ENCODE measurements at places on chromosomes 13 and 19.
A peak's percentile ranks its signal among the peaks of the same experiment; 100 is the strongest.

- DNase-seq = no peak
Measured at GRCh38 chr19:30227661-30228112, 144.5 kb upstream of the ZNF536 start.

DNA sequence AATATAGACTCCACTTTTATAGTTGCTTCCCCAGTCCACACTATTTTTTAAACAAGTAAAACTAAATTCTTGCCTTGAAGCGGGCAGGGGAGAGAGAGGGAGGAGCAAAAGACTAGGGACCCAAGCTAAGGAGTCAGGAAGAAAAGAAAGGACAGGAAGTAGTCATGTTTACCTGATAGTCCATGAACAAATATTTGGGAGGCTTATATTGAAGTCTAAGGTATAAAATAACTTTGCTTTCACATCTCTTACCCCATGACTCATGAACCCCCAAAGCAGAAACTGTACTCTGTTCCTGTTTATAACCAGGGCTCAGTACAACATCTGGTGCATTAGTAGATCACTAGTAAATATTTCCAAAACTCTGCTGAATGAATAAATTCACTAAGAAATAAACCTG is 67.3 kb downstream of the ZAR1L start:
- no peak for DNase-seq

DNA sequence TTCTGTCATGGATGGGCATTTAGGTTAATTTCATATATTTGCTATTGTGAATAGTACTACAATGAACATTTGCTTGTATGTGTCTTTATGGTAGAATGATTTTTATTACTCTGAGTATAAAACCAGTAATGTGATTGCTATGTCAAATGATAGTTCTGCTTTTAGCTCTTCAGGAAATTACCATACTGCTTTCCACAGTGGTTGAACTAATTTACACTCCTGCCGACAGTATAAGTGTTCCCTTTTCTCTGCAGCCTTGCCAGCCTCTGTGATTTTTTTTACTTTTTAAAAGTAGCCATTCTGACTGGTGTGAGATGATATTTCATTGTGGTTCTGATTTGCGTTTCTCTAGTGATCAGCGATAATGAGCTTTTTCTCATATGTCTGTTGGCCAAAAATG is 6.5 kb downstream of the SIGLEC7 start:
- DNase-seq = no peak

DNA sequence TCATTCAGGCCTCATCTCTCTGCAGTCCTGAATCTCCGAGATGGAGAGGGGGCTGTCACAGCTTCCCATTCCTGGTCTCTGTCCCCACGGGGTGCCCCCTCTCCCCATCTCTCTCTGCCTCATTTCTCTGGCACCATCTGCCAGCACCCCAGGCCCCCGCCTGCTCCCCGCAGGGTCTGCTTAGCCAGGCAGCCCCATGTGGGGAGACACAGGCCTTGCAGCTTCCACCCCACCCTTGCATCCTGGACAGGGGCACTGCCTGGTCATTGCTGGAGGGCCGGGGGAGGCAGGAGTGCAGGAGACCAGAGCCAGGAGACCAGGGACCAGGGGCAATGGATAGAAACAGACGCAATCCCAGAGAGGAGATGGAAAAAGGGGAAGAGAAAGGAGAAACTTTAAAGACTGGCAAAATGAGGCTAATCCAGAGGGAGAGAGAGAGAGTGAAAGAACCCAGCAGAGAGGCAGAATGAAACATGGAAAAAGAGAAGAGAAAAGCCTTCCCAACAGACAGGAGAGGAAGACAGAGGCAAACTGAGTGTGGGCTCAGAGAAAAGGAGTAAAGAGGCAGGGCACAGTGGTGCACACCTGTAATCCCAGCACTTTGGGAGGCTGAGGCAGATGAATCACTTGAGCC is 8.8 kb upstream of the GIPR start:
- no peak for DNase-seq

DNA sequence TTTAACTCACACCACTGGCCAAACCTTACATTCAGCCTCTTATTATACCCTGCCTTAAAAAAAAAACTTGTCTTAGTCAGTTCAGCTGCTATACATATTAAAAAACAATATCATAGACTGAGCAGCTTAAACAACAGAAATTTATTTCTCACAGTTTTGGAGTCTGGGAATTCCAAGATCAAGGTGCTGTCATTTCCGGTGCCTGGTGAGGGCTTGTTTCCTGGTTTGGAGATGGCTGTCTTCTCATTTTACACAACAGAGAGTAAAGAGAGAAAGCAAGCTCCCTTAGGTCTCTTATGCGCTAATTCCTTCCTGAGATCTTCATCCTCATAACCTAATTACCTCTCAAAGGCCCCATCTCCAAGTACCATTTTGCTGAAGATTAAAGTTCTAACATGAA is 769.2 kb downstream of the DIAPH3 start:
- DNase-seq = no peak

- peak; percentile 63 for DNase-seq
Measured at GRCh38 chr19:45667620-45668341, at the start of gene GIPR. Gene GIPR (plus strand): TSS chr19:45668221. CDS start chr19:45669521, 1,300 bp downstream.

DNA sequence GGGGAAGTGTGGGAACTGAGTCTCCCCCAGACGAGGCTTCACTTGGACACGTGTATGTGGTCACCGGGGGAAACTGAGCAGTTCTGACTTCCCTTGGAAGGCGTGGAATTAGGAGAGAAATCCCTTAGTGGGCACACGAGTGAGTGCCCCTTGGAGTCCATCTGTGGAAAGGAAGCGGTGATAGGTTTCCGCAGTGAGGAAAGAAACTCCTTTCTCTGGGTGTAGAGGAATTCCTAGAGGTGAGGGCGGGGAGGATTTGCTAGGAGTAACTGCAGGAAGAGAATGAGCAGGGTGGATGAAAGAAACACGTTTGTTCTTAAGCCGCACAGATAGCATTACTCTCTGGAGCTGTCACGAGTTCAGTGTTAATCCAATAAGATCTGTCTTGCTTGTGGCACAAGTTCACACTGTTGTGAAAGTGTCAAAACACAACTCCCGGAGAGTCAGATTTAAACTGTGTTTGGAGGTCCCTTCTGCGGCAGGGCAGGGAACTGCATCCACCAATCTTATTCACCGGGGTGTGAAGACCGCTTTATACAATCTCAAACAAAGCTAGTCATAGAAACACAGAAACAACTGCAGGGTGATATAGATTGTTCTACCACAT is 1.2 kb downstream of the KL start:
- DNase-seq = no peak

DNA sequence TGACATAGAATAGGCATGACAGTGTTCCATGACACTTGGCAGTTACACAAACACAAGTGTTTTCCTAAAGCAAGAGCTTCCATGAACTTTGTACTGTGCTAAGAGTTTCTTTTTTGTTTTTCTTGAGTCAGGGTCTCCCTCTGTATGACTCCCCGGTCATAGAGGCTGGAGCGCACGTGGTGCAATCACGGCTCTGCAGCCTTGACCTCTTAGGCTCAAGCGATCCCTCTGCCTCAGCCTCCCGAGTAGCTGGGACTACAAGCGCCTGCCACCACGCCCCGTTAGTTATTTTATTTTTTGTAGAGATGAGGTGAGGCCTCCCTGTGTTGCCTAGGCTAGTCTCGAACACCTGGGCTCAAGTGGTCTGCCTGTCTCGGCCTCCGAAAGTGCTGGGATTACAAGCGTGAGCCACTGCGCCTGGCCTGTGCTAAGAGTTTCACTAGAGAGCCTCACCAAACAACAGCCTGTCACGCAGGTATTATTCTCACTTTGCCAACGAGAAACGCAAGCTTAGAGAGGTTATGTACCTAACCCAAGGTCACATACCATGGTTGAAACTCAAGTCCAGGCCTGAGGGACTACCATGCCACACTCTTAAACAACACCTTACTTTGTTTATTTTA is 355.9 kb downstream of the KLF12 start:
- DNase-seq = no peak

GRCh38 chr13:31798189-31798588 is 58.9 kb downstream of the RXFP2 start:
- DNase-seq = no peak

DNA sequence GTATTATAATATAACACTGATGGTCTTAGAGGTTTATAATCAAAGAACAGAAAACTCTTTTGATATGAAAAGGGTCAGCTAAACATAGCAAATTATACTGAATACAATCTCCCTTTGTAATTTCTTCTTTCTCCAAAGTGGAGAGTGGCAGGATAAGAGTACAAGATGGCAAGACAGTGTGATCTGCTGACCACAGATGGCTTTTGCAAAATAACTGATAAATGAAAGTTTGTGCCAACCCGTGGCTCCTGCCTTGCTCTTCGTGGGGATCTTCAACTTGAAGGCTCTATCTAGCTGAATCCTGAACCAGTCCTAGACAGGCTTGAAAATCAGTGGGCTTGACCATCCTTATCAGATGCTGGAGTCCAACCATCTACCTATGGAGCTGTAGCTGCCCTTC is 185.7 kb downstream of the VWA8 start:
- no peak for DNase-seq

All from stimulated activated CD4-positive, alpha-beta T cell treated with anti-CD3 and anti-CD28 coated beads, Interleukin-1b, Interleukin-23, amount 100 ng/mL, for 24 hours (primary cell).